H1 (cell line): ENCODE measurements at places on chromosomes 1 and 21. TPM values are rescaled to one million over a fixed set of nuclear protein-coding genes. Genes with fewer than 3 reads are reported as not detected.
A peak's percentile ranks its signal among the peaks of the same experiment; 100 is the strongest.

GRCh38 chr1:36212782-36213181, 11.5 kb upstream of the THRAP3 start:
- no peak for DNase-seq

- DNase-seq, result no peak
These were observed 517 bp upstream of the H3-3A start for GRCh38 chr1:226061841-226062557.

- DNase-seq, result no peak
These were observed 31.6 kb downstream of the PTGS2 start for GRCh38 chr1:186648613-186649012.

DNA sequence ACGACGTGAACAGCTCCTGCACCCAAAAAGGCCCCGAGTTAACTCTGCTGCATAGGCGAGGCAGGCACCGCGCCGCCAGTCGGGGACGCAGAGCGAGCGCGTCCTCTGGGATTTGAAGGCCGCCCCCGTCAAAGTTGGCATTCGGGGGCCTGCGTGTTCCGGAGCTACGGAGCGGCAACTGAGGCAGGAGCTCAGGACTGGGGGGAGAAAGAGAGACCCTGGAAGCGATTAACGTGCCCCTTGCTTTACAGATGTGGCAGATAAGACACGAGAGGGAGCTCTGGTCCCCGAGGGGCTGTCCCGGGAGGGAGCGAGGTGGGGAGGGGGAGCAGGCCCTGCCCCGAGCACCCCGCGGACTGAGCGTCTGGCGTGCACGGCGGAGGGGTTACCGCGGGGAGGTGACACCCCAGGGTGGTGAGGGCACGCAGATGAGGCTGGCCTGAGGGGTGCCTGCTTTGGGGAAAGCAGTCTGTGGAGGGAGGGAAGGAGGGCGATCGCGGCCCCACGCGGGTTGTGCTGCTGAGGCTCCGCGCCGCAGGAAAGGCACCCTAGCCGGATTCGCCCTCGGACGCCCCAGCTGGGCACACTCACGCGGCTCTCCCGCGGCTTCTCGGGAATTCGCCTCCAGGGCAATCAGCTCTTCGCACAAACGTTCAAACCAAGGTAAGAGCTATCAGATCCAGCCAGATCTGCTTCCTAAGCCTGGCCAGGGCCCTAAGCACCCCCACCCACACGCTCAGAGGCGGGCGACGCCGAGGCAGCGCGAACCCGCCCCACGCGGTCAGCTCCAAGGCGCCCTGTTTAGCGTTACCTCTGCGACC, 26.5 kb downstream of the ACTA1 start:
- DNase-seq, result peak; percentile 66

GRCh38 chr1:24186993-24187790, at the start of gene IFNLR1:
TSS of gene IFNLR1 (minus strand) at chr1:24187289. CDS start at chr1:24187248, 41 bp downstream.
- DNase-seq, result peak; percentile 46

- no peak for DNase-seq
These were observed 51.3 kb downstream of the PCP4 start for GRCh38 chr21:39918558-39918957.

- DNase-seq, result no peak
These were observed 826 bp downstream of the TRIM17 start for GRCh38 chr1:228415853-228416216.

- no peak for DNase-seq
These were observed 56.5 kb upstream of the ZNF326 start for GRCh38 chr1:89938171-89939055.

DNA sequence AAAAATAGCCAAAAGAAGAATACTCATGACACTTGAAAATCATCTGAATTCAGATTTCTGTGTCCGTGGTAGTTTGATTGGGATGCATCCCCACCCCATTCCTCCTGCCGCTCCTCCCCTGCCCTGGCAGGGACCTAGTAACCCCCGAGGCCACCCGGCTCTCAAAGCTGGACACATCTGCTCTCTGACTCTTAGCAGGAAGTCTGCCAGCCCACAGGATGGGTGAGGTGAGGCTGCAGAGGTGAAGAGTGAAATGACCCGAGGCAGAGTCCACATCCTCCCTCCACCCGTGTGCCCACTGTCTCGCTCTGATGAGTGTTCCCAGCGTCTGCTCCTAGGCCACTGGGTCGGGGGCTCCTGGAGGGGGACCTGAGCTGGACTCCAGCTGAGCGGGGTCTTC, 308.5 kb upstream of the VAMP3 start:
- no peak for DNase-seq

GRCh38 chr21:17501107-17502006, 11.5 kb upstream of the CXADR start:
- DNase-seq, result no peak

GRCh38 chr21:44757731-44758130, 43.9 kb downstream of the UBE2G2 start:
- no peak for DNase-seq

GRCh38 chr1:204288021-204288588, 71.6 kb downstream of the PLEKHA6 start:
- DNase-seq, result no peak

GRCh38 chr1:62448221-62448933, 11.5 kb downstream of the USP1 start:
- DNase-seq, result no peak

DNA sequence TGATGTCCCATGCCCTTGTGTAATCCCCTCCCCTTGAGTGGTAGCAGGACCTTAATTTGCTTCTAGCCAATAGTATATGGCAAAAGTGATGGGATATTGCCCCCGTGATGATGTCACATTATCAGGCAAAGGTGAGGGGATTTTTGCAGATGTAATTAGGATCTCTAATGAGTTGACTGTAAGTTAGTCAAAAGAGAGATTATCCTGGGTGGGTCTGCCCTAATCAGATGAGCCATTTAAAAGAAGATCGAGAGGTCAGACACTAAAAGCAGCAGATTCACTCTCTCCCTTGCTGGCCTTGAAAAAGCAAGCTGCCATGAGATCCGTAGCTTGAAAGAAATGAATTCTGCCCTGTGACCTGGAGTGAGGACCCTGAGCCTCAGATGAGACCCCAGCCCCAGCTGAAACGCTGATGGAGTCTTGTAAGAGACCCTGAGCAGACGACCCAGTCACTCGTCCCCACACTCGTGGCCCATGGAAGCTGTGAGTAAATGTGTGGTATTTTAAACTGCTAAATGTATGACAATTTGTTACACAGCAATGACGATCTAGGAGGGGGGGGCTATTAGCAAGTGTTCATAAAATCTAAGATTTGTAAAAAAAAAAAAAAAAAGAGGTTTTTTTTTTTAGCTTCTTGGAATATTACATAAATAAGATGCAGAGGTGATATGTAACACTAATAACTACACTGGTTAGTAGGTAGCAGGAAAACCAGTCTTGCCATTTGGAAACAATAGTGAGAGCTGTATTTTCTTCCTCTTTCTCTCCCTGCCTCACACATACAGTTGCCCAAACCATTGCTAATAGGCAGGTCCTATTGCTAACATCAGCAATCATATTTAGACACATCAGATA, 50.3 kb upstream of the TARBP1 start:
- DNase-seq, result no peak

- DNase-seq, result no peak
These were observed 49.1 kb upstream of the SDC3 start for GRCh38 chr1:30957560-30958222.

ZBTB17 gene
- total RNA-seq, result 24.3 and 24.7 TPM in 2 replicates

ASAP3 gene
- 54.9 and 58.0 TPM in 2 replicates for total RNA-seq

AGBL4 gene
- total RNA-seq, result 0.41 and 0.46 TPM in 2 replicates

PLA2G2F gene
- total RNA-seq, result not detected in 2 replicates

S100A7 gene
- total RNA-seq, result not detected in 2 replicates

HOOK1 gene
- 34.5 and 39.5 TPM in 2 replicates for total RNA-seq
